ENCODE measurements at places on chromosomes 3 and 15.

DNA sequence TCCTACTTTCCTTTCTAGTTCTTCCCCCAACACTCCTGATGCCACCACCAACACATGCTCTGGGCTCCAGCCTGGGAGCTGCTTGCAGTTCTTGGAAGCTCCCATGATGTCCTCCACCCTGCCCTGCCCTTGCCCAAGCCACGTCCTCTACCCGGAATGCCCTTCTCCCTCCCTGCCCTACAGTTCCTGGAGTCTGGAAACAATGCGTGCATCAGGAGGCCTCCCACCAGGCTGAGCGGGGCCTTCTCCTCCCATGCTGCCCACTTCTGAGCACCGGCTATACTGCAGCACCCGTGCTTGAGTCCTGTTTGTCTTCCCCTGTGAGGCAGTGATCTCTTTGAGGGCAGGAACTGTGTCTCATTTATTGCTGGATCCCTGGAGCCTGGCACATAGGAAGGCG lies 44.6 kb downstream of the DGKG start:
- no peak for DNase-seq

DNA sequence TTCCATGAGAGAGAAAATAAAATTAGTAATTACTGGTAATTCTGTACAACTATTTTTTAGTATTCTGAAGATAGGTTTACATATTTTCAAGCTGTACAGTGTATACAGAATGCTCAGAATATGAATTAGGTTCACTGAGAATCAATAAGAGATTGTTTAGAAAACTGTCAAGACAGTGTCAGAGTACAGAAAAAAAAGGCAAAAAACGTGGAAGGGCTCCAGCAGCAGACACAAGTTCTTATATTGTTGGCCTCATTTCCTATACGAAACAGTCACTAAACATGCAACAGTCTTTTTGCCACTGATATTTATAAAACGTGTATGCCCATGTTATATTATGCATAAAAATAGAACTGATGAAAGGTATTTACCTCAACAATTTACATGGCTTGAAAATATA lies 103.9 kb downstream of the ISL2 start:
- DNase-seq = no peak

DNA sequence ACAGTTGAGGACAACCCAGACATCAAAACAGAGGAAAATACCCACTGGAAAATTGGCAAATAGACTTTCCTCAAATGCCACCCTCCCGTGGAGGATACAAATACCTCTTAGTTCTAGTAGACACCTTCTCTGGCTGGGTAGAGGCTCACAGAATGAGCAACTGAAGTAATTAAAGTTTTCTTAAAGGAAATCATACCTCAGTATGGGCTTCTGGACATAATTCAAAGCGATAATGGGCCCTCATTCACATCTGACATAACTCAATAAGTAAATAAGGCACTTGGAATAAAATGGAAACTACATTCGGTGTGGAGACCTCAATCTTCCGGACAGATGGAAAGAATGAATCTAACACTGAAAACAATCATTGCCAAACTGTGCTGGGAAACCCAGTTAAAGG lies 115.2 kb upstream of the PLCL2 start:
- no peak for DNase-seq

GRCh38 chr3:22244761-22245521 lies 493.9 kb upstream of the ZNF385D start:
- no peak for DNase-seq

DNA sequence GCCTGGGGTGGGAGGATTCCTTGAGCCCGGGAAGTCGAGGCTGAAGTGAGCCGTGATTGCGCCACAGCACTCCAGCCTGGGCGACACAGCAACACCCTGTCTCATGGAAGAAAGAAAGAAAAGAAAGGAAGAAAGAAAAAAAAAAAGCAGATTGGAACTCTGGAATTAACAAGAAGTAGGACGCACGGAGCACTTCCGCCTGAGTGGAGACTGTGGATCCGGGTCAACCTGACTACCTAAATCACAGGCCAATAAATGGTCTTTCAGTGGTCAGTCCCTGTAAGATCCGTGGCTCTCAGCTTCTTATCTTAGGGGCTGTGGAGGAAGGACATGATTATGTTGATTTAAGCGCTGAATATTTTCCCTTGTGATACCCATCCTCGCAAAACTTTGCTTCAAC lies 2.4 kb upstream of the PPARG start:
- no peak for DNase-seq

DNA sequence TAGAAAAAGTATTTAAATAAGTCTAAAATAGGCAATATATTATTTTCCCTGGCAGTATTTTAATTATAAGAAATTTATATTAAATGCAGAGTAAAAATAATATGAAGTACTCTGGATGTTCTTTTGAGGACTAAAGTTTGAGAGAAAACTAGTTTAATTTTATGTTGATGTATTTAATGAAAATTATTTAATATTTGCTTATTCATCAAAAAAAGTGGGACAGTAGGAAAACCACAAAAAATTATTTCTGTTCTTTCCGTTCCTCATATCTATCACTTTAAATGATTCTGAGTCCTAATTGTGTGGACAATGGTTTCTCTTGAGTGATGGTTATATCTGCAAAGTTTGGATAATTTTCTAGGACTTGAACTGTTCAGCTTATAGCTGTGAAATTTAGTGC lies 147.2 kb upstream of the TNIK start:
- DNase-seq = no peak

GRCh38 chr3:58514405-58514804 lies 22.5 kb downstream of the KCTD6 start:
- no peak for DNase-seq

GRCh38 chr3:197298341-197298944 lies at the start of gene DLG1:
DLG1 (minus strand) TSS chr3:197298612; CDS start chr3:197297204, 1,408 bp downstream.
- DNase-seq = peak; percentile 91

GRCh38 chr15:70089692-70089971 lies 8.1 kb downstream of the TLE3 start:
- DNase-seq = no peak

- DNase-seq = no peak
These were observed 184.1 kb downstream of the ZIC4 start for GRCh38 chr3:147222291-147222690.

DNA sequence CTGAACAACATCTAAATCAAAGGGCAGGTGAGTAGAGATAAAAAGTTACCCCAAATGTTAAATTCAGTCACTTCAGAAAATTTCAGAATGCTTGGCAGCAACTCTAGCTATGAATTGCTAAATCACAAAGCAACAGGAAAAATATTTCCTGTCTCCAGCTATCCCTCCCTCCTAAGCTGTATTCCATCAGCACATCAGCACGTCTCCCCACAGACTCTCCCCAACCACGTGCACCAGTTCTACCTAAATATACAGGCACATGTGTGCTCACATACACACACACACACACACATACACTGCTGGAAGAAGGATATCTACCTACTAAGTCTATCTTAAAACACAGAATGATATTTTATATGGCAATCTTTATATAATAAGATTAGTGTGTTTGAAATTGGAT lies 177.1 kb upstream of the ARHGEF26 start:
- no peak for DNase-seq

DNA sequence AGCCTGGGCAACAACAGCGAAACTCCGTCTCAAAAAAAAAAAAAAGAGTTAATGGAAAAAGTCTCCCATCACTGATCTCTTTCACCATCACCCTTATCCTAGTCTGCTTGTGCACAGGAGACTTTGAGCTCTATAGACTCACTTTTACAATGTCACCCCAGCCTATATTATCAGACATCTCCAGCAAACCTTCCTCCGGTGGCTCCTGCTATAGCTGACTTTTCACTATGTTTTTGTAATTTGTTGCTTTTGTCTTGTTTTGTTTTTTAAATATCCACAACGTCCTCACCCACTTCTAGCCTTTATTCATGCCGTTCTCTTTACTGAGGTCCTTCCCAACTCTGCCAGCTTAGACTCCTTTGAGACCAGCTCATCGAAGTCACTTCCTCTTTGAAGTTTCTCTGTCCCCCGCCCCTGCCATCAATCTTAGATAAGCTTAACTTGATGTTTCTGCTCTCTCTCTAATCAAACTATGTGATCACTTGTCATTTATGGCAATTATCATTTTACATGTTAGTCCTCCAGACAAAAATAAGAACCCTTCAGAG lies 82.7 kb upstream of the CHD2 start:
- DNase-seq = no peak

- DNase-seq = no peak
These were observed 21.7 kb upstream of the GMNC start for GRCh38 chr3:190883973-190884832.

DNA sequence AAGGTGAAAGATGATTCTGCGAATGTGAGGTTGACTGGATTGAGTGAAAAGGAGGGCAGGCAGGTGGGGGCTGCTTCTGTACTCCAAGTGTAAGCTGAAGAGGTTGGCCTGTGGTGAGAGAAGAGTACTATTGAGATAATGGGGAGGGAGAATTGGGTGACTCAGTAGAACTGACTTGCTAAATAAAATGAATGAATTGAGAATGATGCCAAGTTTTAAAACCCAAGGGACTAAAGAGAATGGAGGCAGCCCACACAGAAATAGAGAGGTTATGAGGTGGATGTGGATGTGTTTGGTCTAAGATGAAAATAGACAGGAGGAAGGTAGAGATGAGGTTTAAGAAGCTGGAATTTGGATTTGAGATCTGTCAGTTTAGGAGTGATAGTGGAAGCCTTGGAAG lies 5.9 kb downstream of the MME start:
- DNase-seq = no peak
